AG04449 (cell line): ENCODE measurements at places on chromosomes 4 and X.

DNA sequence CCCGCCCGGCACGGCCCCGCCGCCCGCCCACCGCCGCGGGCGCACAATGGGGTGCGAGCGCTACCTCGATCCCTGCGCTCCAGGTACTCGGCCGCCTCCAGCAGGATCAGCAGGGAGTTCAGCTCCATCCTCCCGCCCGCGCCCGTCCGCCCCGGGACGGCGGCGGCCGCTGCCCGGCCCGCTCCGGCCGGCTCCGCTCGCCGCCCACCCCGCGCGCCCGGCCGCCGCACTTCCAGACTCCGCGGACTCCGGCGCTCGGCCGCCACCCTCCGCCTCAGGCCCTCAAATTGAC lies at the start of gene MXD4:
TSS of gene MXD4 (minus strand) at position 257 of the 292 bp plus-strand sequence. CDS start at position 128, 129 bp downstream.
- DNase-seq = no peak

DNA sequence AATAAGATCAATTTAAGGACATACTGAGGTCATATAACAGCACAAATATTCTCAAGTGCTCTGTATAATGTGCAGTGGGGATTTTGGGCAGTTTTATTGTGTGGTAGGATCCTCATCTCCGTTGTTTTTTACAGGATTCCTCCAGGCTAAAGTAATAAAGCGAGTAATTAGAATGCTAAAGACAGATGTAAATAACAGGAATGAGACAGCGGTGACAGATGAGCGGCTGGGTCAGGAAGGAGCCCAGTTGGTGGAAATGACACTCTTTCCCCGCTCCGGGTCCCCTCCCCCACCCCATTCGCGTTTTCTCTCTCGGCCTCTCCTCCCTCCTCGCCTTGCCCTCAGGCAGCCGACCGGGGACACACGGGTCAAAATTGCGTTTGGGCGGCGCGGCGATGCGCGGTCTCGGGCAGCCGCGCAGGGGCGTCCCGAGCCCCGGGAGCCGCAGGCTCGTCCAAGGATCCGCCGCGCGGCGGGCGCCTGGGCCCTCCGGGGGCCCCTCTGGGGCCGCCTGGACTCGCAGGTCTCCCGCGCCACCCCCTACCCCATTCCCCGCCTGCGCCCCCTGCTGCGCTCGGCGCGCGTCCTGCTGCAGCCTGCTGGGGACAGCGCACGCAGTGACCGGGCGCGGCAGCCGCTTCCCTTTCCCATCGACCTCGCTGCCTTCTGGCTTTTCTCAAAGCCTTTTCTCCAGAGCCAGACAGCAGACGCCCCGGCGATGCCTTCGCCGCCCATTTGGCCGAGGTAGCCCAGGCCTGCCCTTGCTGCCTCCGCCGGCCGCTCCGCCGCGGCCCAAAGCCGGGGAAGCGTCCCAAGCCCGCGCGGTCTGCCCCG lies 16.2 kb downstream of the POU4F2 start:
- no peak for DNase-seq

DNA sequence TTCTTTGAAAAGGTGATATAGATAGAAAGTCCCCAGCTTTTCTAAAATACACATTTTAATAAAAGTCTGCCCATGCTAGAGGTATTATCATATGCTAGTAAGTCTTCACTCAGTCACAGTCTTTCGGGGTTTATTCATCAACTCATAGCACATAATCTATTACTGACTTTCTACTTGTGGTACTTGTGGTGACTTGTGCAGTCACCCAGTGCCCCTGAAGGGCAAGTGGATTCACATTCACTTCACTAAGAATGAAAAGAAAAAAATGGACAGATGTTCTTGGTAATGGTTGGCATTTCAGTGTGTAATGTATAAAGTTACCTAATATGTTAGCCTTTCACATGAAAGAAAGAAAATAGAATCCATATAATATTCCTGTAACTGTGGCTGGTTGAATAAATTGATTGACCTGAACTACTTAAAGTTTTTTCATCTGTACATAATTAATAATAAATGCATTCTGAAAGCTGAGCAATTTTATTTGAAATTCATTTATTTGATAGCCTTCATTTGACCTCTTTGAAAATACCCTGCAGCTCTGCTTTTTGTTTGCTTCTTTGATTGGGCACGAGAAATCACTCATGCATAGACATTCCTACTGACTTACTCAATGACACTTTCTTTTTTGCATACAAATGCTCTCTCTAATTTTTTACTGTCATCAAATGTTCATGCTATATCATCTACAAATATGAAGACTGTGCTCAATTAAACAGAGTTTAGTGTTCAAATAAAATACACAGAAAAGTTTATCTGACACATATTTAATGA lies 39.5 kb upstream of the ZNF330 start:
- no peak for DNase-seq

DNA sequence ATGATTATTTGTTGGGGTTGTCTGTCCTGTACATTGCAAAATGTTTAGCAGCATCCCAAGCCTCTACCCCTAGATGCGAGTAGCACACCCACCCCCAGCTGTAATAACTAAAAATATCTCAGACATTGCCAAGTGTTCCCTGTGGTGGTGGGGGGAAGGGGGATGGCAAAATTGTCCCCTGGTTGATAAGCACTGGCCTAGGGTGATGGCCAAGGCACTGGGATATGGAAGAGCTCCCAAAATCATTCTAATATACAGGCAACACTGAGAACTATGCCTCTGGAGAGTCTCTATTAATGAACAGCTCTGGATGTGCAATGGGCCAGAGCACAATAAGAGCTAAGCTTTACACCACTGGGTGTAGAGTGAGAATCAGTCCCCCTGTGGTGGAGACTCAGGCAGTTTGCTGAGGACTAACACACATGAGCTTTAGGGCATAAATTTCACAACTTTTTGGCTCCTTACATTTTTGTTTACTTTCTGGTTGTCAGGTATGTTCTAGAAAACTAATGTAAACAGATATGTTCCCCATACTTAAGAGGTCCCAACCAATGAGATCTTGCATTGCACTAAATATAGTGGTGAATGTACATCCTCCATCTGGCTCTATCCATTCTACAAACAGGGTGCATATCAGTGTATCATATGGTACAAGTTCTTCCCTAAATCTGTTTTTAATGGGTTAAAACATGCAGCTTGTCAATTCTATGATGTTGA lies 34.5 kb downstream of the EDNRA start:
- DNase-seq = no peak

DNA sequence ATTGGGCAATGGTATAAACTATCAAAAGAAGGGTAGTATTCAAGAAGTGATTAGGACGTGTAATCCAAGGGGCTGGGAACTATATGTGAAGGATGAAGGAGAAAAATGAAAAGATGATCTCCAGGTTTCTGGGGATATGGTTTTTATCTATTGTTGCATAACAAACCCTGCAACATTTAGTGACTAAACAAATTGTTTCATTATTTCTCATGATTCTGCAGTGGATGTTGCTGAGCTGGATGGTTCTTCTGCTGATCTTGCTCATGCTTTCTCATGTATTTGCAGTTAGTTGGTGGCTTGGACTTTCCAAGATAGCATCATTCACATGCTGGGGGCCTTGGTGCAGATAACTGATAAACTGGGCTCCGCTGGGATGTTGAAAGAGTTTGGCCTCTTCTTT lies 29.1 kb downstream of the PHOX2B start:
- no peak for DNase-seq

GRCh38 chr4:56118055-56118454 lies 169.3 kb downstream of the CEP135 start:
- DNase-seq = no peak
